Common myeloid progenitor, CD34-positive (primary cell): ENCODE measurements at places on chromosomes 1 and 21.

- no peak for DNase-seq
Measured at GRCh38 chr1:208036106-208036808, 125.3 kb upstream of the CD34 start.

GRCh38 chr1:211527006-211527405, 35.0 kb upstream of the RD3 start:
- no peak for DNase-seq

GRCh38 chr1:24222008-24222605, 35.0 kb upstream of the IFNLR1 start:
- no peak for DNase-seq

GRCh38 chr1:151158326-151158725, 1.9 kb downstream of the TNFAIP8L2 start:
- DNase-seq, result no peak

DNA sequence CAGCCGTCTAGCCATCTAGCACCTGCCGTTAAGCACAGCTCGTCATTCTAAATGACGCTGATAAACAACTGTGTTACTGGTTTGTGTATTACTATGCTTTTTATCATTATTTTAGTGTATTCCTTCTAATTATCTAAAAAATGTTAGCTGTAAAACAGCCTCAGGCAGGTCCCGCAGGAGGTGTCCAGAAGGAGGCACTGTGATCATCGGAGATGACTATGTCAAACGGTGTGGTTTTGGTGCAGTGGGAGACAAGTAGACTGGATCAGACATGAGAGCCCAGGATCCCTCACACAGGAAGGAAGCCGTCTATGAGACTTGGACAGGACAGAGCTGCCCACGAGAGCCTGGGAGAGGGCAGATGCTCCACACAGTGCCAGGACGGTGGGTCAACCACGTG, 55.3 kb upstream of the COL6A1 start:
- DNase-seq, result no peak
